ENCODE measurements at places on chromosomes 13 and 19. TPM values are rescaled to one million over a fixed set of nuclear protein-coding genes. Genes with fewer than 3 reads are reported as not detected.
A peak's percentile ranks its signal among the peaks of the same experiment; 100 is the strongest.

Gene FFAR1
- total RNA-seq, result not detected

Gene PDE4A
- total RNA-seq, result 3.8 TPM

Gene LPAR6
- total RNA-seq, result 4.1 TPM

Gene ZNF577
- total RNA-seq, result 7.6 TPM

Gene TTC9B
- not detected for total RNA-seq

Gene MLNR
- total RNA-seq, result not detected

Gene DNAAF3
- 1.8 TPM for total RNA-seq

Gene LGALS4
- total RNA-seq, result not detected

- no peaks in the 10 kb centered on the region for H3K27me3 ChIP-seq
- no peaks in the 10 kb centered on the region for H3K36me3 ChIP-seq
- H3K4me3 ChIP-seq, result no peak overlapping the region
- no peak for DNase-seq
- H3K4me1 ChIP-seq, result no peaks in the 10 kb centered on the region
Measured at GRCh38 chr13:35252536-35253205, 223.8 kb downstream of the MAB21L1 start.

DNA sequence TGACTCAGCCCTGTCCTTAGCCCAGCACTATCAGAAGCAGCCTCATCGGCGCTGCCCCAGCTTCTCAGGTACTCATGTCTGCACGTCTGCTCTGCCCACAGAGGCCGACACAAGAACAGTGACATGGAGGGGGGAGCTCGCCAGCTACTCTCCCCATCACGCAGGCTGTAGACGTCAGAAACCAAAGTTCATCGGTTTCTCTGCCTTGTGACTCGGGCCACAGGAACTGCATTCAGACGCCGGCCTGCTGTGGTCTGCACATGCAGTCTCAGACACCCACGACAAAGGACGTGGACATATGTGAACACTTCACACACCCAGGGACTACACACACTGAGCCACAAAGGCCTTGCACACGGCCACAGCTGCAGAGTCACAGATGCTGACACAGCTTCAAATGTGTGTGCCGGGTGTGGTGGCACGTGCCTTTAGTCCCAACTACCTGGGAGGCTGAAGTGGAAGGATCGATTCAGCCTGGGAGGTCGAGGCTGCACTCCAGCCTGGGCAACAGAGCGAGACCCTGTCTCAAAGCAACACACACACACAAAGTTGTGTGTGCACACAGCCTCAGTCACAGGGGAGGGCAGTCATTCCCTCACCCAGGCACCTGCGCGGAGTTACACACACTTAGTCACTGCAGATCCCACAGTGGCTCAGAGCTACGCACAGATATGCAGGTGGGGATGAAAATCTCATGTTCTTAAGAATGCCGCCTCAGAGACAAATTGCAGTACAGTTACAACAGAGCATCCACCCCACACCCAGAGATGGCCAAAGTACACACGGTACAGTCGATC is 4.9 kb upstream of the ZFP36 start:
- peak; percentile 85 for DNase-seq
- peak overlapping the region; percentile 97 for H3K27ac ChIP-seq
- peaks cover 49% of the 10 kb centered on the region for H3K4me1 ChIP-seq
- H3K27me3 ChIP-seq, result no peaks in the 10 kb centered on the region
- no peaks in the 10 kb centered on the region for H3K36me3 ChIP-seq

- no peak overlapping the region for H3K4me3 ChIP-seq
- H3K36me3 ChIP-seq, result no peaks in the 10 kb centered on the region
- no peak overlapping the region for H3K27ac ChIP-seq
- H3K27me3 ChIP-seq, result no peaks in the 10 kb centered on the region
Measured at GRCh38 chr13:94481941-94482340, 2.5 kb upstream of the DCT start.

GRCh38 chr13:104487006-104487405 is 1420.8 kb upstream of the SLC10A2 start:
- peaks cover 10% of the 10 kb centered on the region for H3K4me1 ChIP-seq
- H3K36me3 ChIP-seq, result no peaks in the 10 kb centered on the region
- H3K27me3 ChIP-seq, result no peaks in the 10 kb centered on the region
- no peak overlapping the region for H3K27ac ChIP-seq
- peak; percentile 67 for DNase-seq
- no peak overlapping the region for H3K4me3 ChIP-seq

GRCh38 chr13:67258482-67258881 is 28.3 kb upstream of the PCDH9 start:
- H3K27me3 ChIP-seq, result no peaks in the 10 kb centered on the region
- DNase-seq, result no peak
- no peaks in the 10 kb centered on the region for H3K36me3 ChIP-seq
- H3K27ac ChIP-seq, result no peak overlapping the region

- no peak overlapping the region for H3K27ac ChIP-seq
- DNase-seq, result no peak
- H3K27me3 ChIP-seq, result no peaks in the 10 kb centered on the region
- no peaks in the 10 kb centered on the region for H3K36me3 ChIP-seq
- peaks cover 28% of the 10 kb centered on the region for H3K4me1 ChIP-seq
Measured at GRCh38 chr13:40668335-40668734, 1.9 kb upstream of the FOXO1 start.

DNA sequence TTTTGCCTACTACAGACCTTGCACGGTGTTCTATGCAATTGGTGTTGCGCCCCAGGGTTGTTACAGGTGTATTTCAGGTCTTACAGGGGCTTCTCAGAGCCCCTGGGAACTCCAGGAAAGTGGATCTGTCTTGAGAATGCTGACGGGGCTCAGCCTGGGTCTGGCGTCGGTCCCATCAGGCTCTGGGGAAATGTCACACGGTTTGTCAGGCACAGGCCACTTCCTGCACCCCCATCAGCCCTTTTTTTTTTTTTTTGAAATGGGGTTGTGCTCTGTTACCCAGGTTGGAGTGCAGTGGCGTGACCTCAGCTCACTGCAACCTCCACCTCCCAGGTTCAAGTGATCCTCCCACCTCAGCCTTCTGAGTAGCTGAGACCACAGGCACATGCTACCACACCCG is 13.2 kb downstream of the CLEC4G start:
- no peak for DNase-seq
- H3K27ac ChIP-seq, result no peak overlapping the region
- H3K36me3 ChIP-seq, result no peaks in the 10 kb centered on the region
- H3K4me1 ChIP-seq, result no peaks in the 10 kb centered on the region
- H3K27me3 ChIP-seq, result peaks cover 2% of the 10 kb centered on the region
- H3K4me3 ChIP-seq, result no peak overlapping the region

DNA sequence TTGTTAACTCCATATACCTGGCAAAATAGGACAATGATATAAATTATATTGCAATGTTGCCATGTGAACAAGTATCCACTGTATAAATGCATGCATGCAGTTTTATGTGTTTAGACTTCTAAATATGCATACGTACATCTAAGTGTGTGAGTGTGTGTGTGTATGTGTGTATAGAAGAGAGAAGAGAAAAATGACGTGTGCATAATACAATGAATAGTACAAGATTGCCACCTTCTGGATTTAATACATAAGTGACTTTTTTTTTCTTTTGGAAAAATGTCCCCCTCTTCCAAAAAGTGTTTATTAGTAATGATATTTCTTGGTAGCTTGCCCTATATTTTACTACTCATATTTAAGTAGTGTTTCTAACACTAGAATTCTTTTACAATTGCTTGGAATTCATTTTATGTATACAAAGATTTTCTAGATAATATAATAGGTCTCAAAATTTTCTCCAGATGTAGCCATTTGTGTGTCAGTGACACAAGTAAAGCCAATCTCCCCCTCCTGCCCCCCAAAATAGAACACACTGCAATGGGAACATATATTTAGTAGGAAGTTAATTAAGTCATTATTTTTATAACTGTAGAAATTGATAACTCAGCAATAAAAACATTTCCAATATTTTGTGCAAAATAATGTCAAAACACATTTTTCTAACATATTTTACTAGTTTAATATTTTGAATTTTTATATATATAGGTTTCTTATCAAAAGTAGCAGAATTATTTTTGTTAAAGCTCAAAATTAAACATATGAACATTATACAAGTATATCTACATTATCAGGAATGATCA is 783.3 kb upstream of the ATXN8OS start:
- no peak overlapping the region for H3K27ac ChIP-seq
- DNase-seq, result peak; percentile 25
- H3K36me3 ChIP-seq, result no peaks in the 10 kb centered on the region
- no peaks in the 10 kb centered on the region for H3K27me3 ChIP-seq
- no peak overlapping the region for H3K4me3 ChIP-seq

- H3K27me3 ChIP-seq, result no peaks in the 10 kb centered on the region
- H3K4me1 ChIP-seq, result no peaks in the 10 kb centered on the region
- no peak for DNase-seq
- no peak overlapping the region for H3K4me3 ChIP-seq
Measured at GRCh38 chr19:4310247-4311121, 6.1 kb downstream of the FSD1 start.

GRCh38 chr19:58408152-58409009 is at the start of gene ZNF584:
Gene ZNF584, plus strand, starts transcription at chr19:58408649. Its CDS starts 499 bp downstream, at chr19:58409148.
- peak within 1 kb of the TSS; percentile 75 for H3K4me3 ChIP-seq
- peak; percentile 85 for DNase-seq
- peaks cover 15% of the 10 kb centered on the region for H3K4me1 ChIP-seq

- peak; percentile 88 for DNase-seq
- H3K27me3 ChIP-seq, result no peaks in the 10 kb centered on the region
- peaks cover 12% of the 10 kb centered on the region for H3K4me1 ChIP-seq
- peak overlapping the region; percentile 52 for H3K27ac ChIP-seq
Measured at GRCh38 chr13:31172535-31172934, 10.8 kb upstream of the HSPH1 start.

- H3K27me3 ChIP-seq, result no peaks in the 10 kb centered on the region
- no peak overlapping the region for H3K27ac ChIP-seq
- no peak for DNase-seq
- peaks cover 14% of the 10 kb centered on the region for H3K36me3 ChIP-seq
- peaks cover 49% of the 10 kb centered on the region for H3K4me1 ChIP-seq
Measured at GRCh38 chr13:114031631-114032030, 57.8 kb upstream of the C13orf46 start.

DNA sequence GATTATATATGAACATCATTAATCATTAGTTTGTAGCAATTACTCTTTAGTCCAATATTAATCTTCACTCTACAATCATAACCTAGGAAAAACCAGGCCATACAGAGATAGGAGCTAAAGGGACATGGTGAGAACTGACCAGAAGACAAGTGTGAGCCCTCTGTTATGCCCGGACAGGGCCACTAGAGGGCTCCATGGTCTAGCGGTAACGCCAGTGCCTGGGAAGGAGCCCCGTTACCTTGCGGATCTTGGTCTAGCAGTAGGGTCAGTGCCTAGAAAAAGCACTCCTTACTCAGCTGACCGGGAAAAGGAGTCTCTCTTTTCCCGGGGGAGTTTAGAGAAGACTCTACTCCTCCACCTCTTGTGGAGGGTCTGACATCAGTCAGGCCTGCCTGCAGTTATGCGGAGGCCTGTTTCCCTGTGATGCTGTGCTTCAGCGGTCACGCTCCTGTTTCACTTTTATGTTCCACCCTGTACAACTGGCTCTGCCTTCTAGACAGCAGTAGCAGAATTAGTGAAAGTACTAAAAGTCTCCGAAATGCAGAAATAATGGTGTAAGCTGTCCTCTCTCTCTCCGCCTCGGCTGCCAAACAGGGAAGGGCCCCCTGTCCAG is 13.8 kb downstream of the OR7D4 start:
- H3K36me3 ChIP-seq, result no peaks in the 10 kb centered on the region
- peak; percentile 21 for DNase-seq
- H3K4me3 ChIP-seq, result no peak overlapping the region
- H3K27ac ChIP-seq, result no peak overlapping the region
- H3K4me1 ChIP-seq, result no peaks in the 10 kb centered on the region

- no peak for DNase-seq
- H3K4me3 ChIP-seq, result no peak overlapping the region
- H3K27me3 ChIP-seq, result no peaks in the 10 kb centered on the region
- H3K36me3 ChIP-seq, result no peaks in the 10 kb centered on the region
- no peak overlapping the region for H3K27ac ChIP-seq
Measured at GRCh38 chr13:93872376-93872775, 607.1 kb downstream of the DCT start.

- H3K4me1 ChIP-seq, result no peaks in the 10 kb centered on the region
- H3K4me3 ChIP-seq, result no peak overlapping the region
- no peaks in the 10 kb centered on the region for H3K27me3 ChIP-seq
- H3K36me3 ChIP-seq, result no peaks in the 10 kb centered on the region
- DNase-seq, result no peak
Measured at GRCh38 chr13:68410007-68410406, 1179.9 kb upstream of the PCDH9 start.

GRCh38 chr13:74452881-74453280 is 318.7 kb upstream of the KLF12 start:
- H3K27ac ChIP-seq, result no peak overlapping the region
- DNase-seq, result no peak
- H3K4me3 ChIP-seq, result no peak overlapping the region
- H3K4me1 ChIP-seq, result peaks cover 10% of the 10 kb centered on the region
- no peaks in the 10 kb centered on the region for H3K27me3 ChIP-seq

DNA sequence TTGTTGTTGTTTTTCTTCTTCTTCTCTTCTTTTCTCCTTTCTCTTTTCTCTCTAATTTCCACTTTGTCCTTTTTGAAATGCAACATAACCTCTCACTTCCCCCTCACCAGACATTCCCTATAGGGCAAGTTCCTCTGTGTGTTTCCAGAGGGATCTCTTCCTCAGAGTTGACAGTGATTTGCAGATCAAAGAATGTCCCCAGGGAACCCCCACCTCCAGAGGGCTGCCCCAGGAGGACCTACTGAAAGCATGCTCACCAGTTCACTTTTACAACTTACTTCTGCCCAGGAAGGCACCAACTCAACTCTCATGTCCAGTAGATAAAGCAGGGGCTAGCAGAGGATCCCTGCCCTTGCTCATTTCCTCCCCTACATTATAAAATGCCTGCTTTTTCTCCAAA is 1648.0 kb downstream of the PCDH9 start:
- no peak overlapping the region for H3K4me3 ChIP-seq
- H3K27ac ChIP-seq, result no peak overlapping the region
- no peaks in the 10 kb centered on the region for H3K27me3 ChIP-seq

GRCh38 chr13:49356223-49356622 is 87.6 kb downstream of the CAB39L start:
- DNase-seq, result peak; percentile 96
- H3K4me1 ChIP-seq, result peaks cover 25% of the 10 kb centered on the region
- no peak overlapping the region for H3K4me3 ChIP-seq
- no peaks in the 10 kb centered on the region for H3K27me3 ChIP-seq
- peak overlapping the region; percentile 96 for H3K27ac ChIP-seq

DNA sequence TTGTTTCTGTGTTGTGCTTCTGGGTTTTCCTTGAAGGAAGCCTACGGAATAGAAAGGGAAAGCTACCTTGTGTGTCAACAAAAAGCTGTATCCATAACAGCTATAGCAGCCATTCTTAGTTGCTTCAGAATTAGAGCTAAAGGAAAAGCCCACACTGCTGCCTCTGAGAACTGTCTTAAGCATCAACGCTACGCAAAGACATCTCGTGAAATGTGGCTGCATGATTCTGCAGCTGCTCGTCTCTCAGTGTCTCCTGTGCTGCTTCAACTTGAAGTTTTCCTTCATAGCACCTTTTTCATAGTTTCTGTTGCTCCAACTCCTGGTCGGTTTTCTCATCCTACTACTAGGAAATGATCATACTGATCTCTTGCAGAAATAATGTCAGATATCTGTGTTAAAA is 140.9 kb upstream of the MAB21L1 start:
- H3K4me1 ChIP-seq, result no peaks in the 10 kb centered on the region
- H3K27me3 ChIP-seq, result no peaks in the 10 kb centered on the region

GRCh38 chr19:6210721-6211600 is 68.8 kb downstream of the MLLT1 start:
- H3K27ac ChIP-seq, result no peak overlapping the region
- no peaks in the 10 kb centered on the region for H3K36me3 ChIP-seq
- H3K4me3 ChIP-seq, result no peak overlapping the region
- no peaks in the 10 kb centered on the region for H3K4me1 ChIP-seq

Data from astrocyte (in vitro differentiated cells and primary cell).